Stimulated activated CD4-positive, alpha-beta T cell treated with anti-CD3 and anti-CD28 coated beads, Interleukin-4, amount 100 ng/mL, for 1 hour (primary cell): ENCODE measurements at places on chromosomes 12 and 14.

GRCh38 chr12:7387289-7387688 lies 56.7 kb downstream of the CD163L1 start:
- no peak for DNase-seq

DNA sequence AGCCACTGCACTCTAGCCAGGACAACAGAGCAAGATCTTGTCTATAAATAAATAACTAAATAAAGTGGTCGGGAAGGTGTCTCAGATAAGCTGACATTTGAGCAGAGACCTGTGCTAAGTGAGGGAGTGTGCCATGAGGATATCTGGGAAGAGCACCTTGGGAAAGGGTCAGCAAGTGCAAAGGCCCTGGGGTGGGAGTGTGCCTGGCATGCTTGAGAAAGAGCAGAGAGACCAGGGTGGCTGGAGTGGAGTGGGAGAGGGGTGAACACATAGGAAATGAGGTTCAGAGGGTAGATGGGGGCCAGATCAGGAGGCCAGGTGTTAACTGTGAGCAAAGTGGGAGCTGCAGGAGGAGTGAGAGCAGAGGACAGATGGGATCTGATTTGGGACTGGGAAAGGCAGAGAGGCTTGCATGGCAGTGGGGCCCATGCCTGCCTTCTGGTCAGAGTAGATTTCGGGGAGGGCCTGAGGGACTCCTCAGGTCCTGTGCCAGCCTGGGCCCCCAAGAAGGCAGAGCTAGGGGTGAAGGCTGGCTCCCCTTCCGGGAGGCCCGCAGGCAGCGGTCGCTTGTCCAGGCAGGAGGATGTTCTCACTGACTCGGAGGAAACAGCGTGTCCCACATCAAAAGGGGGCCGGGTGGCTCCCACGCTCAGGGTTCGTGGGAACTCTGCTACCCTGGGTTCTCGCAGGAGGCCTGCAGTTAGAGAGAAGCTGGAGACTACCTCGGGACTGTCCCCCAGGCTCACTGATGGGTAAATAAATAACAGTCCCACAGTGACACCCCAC lies 32.6 kb downstream of the DTX1 start:
- DNase-seq, result peak; percentile 61

DNA sequence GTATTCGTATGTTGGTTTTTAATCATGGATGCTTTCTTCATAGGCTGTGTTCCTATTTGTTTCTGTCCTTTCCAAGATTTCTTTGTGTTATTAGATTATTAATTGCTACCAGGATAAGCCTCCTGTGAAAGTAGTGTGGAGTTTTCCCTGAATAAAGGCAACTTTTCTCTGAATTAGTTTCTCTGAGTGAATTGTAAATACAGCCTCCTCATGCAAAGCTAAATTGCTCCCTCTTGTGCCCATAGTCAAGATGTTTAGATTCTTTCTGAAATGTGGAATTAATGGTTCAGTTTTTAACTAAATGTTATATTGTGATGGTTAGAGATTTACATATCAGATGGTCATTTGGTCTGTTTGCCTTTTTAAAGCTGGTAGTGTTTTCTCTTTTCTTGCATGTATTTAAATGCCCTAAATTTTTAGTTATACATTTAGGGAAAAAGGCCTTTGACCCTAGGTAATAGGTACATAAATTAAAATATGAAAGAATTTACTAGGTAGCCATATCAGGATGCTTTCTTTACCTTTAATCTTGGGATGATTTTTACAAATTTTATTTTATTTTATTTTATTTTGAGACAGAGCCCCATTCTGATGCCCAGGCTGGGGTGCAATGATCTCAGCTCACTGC lies 8.9 kb downstream of the APAF1 start:
- DNase-seq, result no peak

DNA sequence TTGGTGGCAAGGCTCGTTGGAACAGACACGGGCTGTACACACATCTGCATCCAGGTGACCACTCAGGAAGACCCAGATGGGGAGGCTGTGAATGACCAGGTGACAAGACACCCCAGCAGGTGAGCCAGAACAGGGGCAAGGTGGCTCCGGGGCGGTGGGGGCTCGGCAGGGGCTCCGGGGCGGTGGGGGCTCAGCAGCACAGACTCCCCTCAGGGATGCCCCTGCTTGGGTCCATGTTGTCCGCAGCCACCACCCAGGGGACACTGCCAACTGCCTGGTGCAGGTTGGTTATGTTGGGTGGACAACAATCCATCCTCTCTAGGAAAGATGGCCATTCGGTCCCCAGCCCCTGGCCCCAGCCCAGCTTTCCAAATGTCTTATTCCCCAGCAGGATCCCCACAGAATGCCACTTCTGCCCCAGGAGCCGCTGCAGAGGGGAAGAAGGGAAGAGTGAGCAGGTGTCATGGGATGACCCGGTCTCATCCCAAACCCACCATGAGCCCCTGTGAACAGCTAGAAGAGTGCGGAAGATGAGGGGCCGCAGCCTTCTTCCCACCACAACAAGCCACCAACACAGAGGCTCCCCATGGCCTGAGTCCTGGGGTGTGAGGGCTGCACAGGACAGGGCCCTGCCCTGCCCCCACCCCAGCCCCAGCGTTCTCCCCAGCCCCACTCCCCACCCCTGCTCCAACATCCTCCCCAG lies 31.4 kb upstream of the C14orf180 start:
- no peak for DNase-seq

DNA sequence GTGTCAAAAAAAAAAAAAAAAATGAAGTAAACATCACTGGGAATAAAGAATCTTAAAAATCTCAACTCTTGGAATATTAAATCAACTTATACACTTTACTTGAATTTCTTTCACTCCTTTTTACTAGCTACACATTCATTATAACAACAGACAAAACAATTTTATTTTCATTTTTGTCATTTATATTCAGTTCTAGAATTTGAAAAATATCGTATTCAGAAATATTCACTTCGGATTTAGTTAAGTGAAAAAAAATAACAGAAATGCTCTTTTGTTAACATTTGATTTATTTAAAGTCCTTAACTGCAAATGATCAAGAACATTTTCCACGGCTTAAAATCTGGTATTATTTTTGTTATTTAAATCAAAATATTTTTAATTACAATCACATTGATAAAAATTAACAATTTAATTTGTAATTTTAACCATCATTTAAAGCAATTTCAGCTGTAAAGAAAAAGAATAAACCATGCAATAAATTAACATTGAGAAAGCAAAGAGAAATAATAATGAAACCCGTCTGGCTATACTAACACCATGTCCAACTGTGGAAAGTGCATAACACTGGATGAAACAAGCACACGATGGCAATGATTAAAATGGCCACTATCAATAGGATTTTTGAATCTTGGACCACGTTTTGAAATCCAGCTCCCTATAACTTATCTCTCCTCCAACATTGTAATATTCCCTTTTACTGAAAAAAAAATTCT lies 5.2 kb downstream of the FOXA1 start:
- DNase-seq, result no peak

DNA sequence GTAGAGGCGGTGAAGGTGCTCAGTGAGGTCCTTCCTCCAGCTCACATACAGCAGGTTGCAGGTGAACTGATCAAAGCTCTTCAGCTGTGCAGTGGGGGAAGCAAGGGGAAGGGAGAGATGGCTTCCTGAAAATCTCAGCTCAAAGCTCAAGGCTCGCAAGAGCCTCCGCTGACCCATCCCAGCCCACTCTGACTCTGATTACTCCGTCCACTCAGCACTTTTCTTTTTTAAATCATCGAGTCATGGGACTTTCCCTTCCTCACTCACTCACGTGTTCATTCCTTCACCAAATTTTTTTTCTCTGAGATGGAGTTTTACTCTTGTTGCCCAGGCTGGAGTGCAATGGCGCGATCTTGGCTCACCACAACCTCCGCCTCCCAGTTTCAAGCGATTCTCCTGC lies 4.7 kb downstream of the ABCD4 start:
- DNase-seq, result no peak

GRCh38 chr12:7844116-7844515 lies 28.6 kb downstream of the SLC2A14 start:
- no peak for DNase-seq

DNA sequence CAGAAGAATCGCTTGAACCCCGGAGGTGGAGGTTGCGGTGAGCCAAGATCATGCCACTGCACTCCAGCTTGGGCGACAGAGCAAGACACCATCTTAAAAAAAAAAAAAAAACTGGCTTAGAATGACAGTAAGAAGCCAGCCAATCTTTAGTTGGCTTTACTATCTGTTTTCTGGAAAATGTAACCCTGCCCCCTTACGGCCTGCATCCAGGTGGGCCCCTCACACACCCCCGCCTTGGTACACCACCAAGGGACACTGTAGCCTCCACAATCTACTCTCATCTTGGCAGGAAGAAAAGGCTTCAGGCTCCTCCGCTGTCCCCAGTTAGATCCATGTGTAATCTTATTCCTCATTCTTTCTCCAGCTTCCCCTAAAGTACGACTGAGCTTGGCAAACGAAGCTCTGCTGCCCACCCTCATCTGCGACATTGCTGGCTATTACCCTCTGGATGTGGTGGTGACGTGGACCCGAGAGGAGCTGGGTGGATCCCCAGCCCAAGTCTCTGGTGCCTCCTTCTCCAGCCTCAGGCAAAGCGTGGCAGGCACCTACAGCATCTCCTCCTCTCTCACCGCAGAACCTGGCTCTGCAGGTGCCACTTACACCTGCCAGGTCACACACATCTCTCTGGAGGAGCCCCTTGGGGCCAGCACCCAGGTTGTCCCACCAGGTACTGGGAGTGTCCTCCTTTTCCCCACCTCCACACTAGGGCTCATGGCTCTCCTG lies 6.6 kb downstream of the TAPBPL start:
- DNase-seq, result no peak

- no peak for DNase-seq
These were observed 41.9 kb downstream of the TPH2 start for GRCh38 chr12:71980538-71980937.

DNA sequence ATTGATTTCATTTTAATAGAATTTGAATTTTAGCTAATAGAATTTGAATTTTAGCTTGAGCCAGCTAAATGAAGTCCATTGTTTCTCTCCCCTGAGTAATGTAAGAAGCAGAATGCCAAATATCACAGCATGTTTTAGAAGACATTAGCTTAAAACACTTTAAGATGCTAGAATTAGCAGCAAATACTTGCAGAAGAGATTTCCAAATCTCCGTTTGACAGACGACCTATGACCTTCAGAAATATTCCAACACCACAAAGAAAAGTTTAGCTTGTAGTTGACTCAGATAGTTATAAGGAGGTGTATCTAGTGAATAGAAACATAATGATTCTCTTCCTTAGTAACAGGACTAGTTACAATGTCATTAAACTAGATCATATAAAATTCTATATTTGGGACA lies 51.7 kb upstream of the MYF6 start:
- no peak for DNase-seq

- DNase-seq, result no peak
These were observed 62.3 kb upstream of the NUDT4 start for GRCh38 chr12:93315385-93315906.

GRCh38 chr12:11719678-11720099 lies 70.2 kb downstream of the ETV6 start:
- peak; percentile 40 for DNase-seq

GRCh38 chr12:67792185-67792584 lies 143.6 kb downstream of the DYRK2 start:
- DNase-seq, result peak; percentile 10

GRCh38 chr14:49875640-49876198 lies 17.2 kb upstream of the ARF6 start:
- no peak for DNase-seq

GRCh38 chr12:132367071-132367851 lies 37.9 kb upstream of the GALNT9 start:
- DNase-seq, result no peak

DNA sequence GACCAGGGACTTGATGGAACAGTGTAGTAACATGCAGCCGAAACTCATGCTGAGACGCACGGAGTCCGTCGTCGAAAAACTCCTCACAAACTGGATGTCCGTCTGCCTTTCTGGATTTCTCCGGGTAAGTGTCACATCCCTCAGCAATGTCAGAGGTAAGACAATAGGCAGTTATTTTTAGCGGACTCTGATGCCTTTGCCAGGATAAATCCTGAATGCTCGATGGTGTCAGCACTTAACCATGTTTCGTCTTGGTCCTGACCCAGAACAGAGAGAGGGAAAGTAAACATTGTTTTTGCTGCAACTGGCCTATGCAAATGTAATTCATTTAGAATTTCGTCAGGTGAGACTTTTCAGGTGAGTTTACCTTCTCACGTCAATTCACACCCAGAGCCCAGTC lies 112.3 kb downstream of the PLXNC1 start:
- DNase-seq, result no peak

- no peak for DNase-seq
These were observed 9.4 kb upstream of the WNT5B start for GRCh38 chr12:1619587-1619986.

DNA sequence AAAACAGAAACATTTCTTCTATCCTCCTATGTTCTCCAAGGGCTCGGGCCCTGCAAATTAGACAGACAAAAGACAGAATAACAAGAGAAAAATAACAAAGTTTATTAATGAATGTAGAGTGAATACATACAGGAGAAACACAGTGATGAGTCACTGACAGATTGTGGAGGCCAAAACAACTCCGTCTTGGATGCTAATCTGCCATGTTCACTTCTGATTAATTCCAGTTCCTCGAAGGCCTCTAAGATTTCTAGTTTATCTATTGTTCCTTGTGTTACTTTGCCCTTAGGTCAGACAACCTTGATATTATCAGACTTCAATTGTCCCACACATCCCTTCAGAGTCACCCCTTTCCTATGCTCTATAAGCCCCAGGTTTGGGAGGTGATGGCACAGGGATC lies 26.8 kb upstream of the NEDD1 start:
- no peak for DNase-seq

DNA sequence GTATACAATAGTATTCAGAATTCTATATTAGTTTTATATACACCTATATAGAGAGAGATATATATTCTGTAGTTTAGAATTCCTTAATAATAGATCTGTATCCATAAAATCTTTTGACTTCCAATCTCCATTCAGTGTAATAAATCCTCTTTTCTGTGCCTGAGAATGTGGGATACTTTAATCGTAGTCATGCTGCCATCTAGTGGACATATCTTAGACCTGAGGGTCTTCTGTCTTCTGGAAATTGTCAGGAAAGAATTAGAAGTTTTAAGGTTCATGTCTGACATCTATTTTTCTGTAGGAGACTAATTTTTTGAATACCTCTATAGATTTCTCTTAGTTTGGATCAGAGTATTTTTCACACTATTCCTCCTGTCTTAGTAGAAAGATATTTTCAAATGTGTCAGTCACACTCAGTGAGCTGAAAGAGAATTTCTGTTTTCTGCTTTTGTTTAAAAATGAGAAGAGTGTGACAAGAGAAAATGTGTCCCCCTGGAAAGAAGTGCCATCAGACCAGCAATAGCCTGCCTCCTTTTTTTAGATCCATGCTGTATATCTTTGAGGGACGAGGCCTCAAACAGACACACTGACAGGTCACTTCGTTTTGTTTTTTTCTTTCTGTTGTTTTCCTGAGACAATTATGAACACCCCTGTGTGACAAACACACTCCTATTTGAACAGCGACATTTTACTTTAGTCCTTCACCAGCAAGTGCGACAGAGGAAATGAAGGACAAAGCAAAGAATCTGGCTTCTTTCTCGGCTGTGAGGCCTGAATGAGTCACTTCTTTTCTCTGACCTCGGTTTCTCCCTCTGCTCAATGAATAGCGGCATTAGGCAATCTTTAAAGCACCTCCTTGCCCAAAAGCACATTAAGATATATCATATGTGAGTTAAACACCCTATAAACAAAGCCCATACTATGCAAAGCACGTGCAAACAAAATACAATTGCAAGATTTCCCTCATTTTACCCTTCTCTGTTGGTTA lies 96.3 kb downstream of the GALC start:
- no peak for DNase-seq
